ENCODE measurements at places on chromosomes 2 and 18.
A peak's percentile ranks its signal among the peaks of the same experiment; 100 is the strongest.

DNA sequence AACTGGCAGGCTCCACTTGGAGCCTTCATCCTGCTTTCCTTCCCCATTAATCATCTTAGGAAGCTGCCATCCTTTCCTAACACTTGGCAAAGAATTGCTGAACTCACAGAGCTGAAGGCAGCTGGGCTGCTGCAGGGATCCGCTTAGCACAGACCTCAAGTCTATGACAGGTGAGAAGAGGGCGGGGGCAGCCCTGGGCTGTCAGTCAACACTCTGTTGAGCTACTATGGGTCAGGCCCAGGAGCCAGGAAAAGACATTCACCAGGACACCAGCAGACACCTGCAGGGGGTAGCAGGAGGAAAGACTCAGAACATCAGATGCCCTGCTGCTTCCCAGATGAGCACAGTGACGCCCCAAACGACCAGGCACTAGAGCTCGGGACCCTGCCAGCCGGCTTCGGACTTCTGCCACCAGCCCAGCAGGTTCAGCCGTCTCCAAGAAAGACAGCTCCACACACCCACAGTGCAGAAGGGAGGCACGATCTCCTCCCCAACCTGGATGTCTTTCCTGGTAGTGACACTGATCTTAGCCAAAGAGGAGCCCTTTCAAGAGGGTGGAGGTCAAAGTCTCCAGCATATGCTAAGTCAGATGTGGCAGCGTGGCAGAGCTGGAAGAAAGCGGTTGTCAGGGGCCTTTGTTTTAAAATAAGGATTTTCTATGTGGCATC lies 55.2 kb downstream of the SNORC start:
- DNase-seq: no peak

GRCh38 chr2:47091118-47091517 lies 64.0 kb downstream of the STPG4 start:
- no peak for DNase-seq

DNA sequence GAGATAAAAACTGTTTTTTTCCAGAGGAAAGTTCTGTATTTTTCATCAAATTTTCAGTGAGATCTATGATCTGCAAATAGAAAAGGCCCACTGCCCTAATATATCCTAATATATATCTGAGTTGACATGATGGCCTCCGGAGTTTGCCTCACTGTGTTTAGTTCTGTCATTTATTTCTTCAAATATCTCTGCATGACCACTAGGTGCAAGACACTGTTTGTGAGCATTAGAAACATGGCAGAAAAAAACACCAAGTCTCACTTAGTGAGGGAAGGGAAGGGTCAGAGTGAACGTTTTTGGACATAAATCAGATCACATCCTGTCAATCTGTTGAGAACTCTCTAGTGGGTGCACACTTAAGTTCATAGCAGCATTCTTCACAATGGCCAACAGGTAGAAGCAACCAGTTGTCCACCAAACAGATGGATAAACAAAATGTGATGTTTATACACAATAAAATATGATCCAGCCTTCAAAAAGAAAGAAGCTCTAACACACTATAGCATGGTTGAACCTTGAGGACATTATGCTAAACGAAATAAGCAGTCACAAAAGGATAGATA lies 53.4 kb downstream of the SPIRE1 start:
- DNase-seq: no peak

DNA sequence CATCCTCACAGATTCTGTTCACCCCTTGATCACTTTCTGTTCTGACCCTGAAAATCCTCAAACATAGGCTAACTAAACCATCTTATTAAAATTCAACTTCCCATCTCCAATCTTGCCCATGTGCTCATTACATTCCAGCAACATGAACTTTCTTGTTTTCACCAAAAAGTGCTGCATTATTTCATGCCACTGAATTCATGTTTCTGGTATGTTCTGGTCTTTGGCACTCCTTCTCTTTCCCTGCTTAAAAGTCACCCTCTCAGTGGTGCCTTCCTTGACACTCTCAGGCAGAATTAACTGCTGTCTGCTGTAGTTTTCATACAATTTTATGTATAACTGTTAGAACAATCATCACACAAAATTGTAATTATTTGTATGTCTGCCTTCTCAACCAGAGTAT lies 247.7 kb upstream of the RBMS1 start:
- DNase-seq: no peak

DNA sequence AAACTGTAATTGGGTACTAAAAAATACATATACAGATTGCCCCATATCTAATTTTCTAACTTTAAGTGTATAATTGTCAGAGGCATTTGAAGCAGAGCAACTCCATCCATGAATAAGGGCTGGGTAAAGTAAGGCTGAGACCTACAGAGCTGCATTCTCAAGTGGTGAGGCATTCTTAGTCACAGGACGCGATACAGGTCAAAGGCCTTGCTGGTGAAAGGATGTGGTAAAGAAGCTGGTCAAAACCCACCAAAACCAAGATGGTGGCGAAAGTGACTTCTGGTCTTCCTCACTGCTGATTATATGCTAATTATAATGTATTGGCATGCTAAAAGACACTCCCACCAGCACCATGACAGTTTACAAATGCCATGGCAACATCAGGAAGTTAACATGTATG lies 50.0 kb downstream of the SLC8A1 start:
- DNase-seq: no peak

- DNase-seq: no peak
These were observed 29.1 kb upstream of the FAM98A start for GRCh38 chr2:33628031-33628827.

DNA sequence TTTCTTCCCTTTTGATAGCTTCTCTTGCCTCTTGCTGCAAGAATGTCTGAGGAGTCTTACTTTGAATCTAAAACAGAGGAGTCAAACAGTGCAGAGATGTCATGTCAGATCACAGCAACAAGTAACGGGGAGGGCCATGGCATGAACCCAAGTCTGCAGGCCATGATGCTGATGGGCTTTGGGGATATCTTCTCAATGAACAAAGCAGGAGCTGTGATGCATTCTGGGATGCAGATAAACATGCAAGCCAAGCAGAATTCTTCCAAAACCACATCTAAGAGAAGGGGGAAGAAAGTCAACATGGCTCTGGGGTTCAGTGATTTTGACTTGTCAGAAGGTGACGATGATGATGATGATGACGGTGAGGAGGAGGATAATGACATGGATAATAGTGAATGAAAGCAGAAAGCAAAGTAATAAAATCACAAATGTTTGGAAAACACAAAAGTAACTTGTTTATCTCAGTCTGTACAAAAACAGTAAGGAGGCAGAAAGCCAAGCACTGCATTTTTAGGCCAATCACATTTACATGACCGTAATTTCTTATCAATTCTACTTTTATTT lies 133.5 kb upstream of the CDCA7 start:
- DNase-seq: no peak

DNA sequence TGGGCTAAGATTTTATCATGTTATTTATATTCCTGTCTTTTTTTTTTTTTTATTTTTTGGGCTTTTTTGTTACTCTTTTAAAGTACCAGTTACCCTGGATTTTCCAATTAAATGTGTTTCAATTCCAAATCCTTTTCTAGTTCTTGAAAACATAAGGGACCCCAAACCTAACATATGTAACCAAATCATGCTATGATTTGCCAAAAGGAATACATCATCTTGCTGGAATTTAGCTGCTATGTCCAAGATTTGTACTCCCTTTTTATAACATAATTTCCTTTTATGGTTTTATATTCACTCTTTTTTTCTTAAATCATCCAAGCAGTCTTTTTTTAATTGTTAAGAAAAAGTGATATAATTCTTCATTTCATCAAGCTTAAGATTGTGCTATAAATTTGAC lies 60.9 kb upstream of the DSEL start:
- DNase-seq: no peak

- DNase-seq: no peak
These were observed 143.9 kb downstream of the PXDN start for GRCh38 chr2:1600191-1601066.

- DNase-seq: no peak
These were observed 416.2 kb downstream of the IRS1 start for GRCh38 chr2:226383461-226383860.

DNA sequence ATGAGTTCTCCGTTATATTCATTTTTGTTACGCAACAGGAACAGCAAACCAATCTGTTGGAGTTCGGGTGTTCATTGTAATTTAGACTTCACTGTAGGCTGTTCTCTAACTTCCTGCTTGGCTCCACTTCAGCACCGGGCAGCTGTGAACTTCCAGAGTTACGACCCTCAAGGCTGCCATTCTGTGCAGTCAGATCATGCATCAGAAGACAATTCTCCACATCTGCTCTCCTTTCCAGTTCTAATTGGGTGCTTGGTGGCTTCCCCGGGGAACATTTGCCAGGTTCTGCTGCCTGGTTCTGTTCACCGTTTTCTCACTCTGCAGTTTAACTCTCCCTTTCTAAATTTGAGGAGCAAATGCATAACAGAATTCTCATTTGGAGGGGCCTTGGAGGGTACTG lies 237.7 kb downstream of the NYAP2 start:
- DNase-seq: no peak

- DNase-seq: no peak
These were observed 188.6 kb downstream of the CD226 start for GRCh38 chr18:69759046-69759445.

DNA sequence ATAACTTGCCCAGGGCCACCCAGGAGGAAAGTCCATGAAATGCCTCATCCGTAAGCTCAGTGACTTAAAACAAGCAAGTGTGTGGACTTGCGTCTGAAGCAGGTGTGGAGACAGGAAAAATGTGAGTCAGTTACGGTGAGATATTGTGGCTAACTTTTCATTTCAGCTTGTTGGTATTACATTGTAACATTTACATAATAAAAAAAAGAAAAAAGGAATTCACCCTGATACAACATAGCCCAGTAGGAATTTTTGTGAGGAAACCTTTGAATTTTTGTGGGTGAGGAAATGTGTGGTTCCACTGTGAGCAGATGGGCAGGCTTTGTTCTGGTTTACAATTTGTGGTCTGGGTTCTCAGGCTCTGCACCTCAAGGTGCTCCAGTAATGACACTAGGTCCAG lies 33.7 kb upstream of the LYPD6B start:
- DNase-seq: no peak

DNA sequence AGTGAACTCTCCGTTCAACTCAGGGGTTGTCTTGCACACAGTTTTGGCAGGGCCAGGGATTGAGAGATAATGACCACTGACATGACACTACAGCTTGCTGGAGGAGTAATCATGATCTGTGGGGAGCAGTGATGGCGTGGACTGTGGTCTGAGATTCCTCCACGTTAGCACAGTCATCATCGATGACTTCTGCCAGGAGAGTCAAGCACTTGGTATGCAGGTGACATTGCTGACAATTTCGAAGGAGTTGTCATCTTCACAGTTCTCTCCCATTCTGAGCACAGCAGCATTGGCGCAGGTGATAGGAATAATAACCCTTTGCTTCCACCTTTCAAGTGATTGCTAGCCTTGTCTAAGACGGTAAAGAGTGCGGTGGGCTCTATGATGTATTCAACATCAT lies 79.8 kb downstream of the SGPP2 start:
- no peak for DNase-seq

GRCh38 chr18:76756531-76757253 lies 65.7 kb upstream of the ZNF236 start:
- DNase-seq: no peak

DNA sequence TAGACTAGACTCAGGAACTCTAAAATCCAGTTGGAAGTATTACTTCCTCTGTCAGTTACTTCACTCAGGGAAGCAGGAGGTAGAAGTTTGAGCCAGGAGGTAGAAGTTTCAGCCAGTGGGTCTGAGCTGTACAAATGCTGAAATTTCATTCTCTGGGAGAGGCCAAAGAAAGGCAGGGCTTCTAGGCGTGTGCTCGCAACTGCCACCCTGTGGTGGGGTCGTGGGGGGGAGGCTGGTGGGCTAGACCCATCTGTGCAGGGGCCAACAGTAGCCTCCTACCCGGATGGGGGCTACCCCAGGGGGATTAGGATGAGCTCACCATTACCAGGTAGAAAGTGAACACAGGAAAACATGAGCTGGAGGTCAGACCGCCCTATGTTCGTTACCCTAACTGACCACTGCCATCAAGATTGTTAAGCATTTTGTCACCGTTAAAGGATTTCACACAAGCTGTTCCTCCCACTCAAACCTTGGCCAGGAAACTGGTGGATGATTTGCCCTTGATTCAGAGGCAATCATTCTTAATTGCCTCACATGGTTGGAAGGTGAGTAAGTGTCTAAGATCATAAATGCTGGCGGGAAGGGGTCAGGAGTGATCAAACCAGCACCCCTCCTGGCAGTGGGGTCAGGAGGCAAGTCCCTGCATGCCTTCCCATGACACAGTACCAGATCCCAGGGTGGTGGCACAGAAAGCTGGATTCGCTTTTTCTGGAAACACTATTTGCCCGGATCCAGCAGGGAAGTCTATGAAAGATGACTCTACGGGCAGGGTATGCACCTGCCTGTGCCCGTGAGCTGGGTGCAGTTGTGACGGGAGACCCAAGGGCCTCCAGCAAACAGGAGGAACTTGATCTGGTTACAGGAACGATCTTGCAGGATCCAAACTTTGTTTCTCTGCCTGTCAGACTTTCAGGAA lies 5.2 kb upstream of the FHL2 start:
- no peak for DNase-seq

- no peak for DNase-seq
These were observed 167.0 kb downstream of the ASB1 start for GRCh38 chr2:238593678-238594077.

- peak; percentile 23 for DNase-seq
These were observed 7.9 kb upstream of the NR4A2 start for GRCh38 chr2:156340377-156340776.

DNA sequence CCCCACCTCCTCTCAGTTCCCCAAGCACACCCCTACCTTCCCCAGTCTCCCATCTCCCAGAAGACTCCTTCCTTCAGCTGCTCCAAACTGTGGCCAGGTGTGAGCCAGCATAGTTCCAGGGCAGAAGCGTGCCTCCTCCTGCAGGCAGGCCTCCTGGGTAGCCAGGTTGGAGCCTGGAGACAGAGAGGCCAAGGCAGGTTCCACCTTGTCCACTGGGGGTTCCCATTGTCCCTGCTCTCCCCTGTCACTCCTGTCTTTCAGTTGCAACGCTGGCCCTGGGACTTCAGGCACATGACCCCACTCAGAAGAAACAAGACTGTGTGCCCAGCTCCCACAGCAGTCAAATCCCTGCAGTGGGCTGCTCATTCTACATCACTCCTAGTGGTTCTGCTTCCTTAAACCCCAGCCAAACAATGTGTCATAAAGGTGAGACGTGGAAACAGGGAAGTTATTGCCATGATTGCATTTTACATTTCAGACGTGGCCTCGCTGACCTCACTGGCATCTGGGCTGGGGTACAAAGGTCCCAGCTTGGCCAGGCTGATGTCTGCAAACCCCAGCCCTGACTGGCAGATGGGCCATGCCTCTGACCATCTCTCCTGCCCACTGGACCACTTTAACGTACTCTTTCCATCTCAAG lies 96.5 kb upstream of the BOD1L2 start:
- DNase-seq: no peak

GRCh38 chr2:69917852-69918251 lies 2.9 kb downstream of the MXD1 start:
- no peak for DNase-seq

GRCh38 chr2:79447463-79447862 lies 65.4 kb upstream of the CTNNA2 start:
- DNase-seq: no peak

- no peak for DNase-seq
These were observed 439.2 kb downstream of the PARD3B start for GRCh38 chr2:204984518-204984917.

- DNase-seq: no peak
These were observed 30.2 kb downstream of the KLHL14 start for GRCh38 chr18:32742579-32742978.

GRCh38 chr2:106080959-106081358 lies 113.1 kb downstream of the UXS1 start:
- no peak for DNase-seq

Measured in stimulated activated CD4-positive, alpha-beta T cell treated with anti-CD3 and anti-CD28 coated beads, Interleukin-4, amount 100 ng/mL, for 24 hours (primary cell).